ENCODE measurements at places on chromosomes 7 and 10. TPM values are rescaled to one million over a fixed set of nuclear protein-coding genes. Genes with fewer than 3 reads are reported as not detected.

The ADIRF gene
- total RNA-seq: 0.21 TPM

The ATRNL1 gene
- total RNA-seq: 0.78 TPM

The PPP1R3C gene
- total RNA-seq: 13.7 TPM

The MSMB gene
- not detected for total RNA-seq

The LLCFC1 gene
- total RNA-seq: not detected

Data from A549 treated with RU486 at 1 μM for 4 hours (cell line).